NCI-H524 treated with DMSO at 0.1 percent for 48 hours (cell line): ENCODE measurements at places on chromosomes 12 and 14.

DNA sequence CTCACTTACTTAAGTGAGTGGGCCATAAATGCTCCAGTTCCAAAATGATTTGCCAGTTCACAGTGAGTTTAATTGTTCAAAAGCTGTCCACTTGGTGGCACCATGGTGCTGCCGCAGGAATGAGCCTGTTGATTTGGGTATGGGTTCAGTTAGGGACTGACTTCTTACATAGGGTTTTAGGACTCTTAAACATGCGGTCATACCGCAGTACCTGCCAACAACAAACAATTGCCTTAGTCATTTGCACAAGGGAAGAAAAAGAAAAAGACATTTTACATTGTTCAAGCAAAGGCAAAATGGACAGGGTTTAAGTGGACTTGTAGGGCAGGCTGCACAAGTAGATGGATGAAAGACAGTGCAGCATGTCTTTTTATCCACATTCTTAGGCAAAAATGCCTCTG lies 80.0 kb upstream of the DBX2 start:
- DNase-seq, result peak; percentile 5

DNA sequence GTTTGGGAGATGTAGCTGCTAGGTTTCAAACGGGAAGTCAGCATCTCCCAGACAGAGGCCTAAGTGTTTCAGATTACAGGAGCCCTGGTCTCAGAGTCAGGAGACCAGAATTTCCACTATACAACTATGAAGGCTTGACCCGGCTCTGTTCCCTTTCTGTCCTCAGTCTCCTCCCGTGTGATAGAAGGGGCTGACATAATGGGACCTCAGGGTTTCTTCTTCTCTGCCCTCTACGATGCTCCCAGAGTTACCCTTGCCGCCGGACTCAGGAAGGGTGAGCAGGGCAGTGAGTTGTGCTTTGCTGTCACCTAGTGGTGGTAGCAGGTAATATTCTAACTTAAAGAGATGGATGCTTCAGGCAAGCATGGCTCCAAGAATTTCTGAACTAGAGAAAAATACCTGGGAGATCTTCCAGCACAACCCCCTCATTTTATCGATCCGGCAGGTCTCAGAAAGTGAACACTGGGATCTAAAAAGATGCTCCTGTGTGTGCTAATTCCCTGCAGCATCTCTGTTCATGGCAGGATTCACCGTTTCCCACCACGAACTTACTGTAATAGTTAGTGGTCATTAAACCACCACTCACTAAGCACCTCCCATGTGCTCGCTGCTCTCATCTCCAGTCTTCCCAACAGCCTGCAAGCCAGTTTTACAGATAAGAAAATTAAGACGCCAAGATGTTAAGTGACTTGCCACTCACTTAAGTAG lies 84.4 kb downstream of the VWF start:
- no peak for DNase-seq

DNA sequence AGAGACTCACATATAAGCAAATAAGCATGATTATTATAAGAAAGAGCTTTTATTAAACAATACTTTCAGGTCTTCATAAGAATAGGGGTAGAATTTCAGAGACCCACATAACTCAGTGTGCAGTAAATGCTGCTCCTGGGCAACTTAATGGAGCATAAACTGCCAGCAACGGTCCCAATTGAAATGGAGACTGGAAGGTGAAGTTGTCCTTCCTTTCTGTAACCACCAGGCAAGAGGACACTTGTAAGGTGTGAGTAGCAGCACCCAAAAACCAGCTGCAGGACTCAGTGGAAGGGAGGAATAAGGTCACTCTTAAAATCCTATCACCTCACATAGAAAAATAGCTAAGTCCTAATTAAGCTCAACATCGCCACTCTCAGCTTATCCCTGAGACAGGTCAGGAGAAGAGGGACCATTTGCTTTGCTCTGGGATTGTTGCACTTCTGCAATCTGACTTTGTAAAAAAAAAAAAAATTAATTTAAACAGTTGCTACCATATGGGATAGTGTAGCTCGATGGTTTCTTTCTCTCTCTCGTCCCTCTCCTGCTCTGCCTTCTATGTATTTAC lies 22.7 kb upstream of the LTA4H start:
- no peak for DNase-seq

DNA sequence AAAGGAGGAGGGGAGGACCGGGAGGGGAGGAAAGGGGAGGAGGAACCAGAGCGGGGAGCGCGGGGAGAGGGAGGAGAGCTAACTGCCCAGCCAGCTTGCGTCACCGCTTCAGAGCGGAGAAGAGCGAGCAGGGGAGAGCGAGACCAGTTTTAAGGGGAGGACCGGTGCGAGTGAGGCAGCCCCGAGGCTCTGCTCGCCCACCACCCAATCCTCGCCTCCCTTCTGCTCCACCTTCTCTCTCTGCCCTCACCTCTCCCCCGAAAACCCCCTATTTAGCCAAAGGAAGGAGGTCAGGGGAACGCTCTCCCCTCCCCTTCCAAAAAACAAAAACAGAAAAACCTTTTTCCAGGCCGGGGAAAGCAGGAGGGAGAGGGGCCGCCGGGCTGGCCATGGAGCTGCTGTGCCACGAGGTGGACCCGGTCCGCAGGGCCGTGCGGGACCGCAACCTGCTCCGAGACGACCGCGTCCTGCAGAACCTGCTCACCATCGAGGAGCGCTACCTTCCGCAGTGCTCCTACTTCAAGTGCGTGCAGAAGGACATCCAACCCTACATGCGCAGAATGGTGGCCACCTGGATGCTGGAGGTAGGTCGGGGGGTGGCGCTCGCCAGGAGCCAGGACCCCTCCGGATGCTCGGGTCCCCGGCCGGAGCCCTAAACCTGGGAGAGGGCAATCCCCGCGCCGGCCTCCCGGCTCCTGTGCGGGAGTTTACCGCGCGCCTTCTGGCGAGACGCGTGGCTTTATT lies at the start of gene CCND2:
CCND2 (plus strand) TSS at position 111 of the 744 bp plus-strand sequence; CDS start at position 390, 279 bp downstream.
- no peak for DNase-seq

DNA sequence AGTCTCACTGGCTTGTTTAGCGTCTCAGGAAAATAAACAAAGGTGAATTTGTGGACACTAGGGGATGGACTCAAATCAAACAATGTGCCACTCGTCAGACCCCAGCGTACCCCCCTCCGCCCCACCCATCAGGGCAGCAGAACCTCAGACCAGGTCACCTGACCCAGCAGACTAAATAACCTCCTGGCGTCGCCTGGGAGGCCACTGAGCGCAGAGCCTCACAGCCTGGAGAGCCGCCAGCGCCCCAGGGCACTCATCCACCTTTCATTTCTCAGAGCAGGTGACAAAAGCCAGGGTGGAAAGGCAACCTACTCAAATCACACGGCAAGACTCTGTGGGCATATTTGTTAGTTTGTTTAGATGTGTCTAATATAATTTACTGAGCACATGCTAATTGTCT lies 100.9 kb downstream of the DICER1 start:
- DNase-seq, result no peak

DNA sequence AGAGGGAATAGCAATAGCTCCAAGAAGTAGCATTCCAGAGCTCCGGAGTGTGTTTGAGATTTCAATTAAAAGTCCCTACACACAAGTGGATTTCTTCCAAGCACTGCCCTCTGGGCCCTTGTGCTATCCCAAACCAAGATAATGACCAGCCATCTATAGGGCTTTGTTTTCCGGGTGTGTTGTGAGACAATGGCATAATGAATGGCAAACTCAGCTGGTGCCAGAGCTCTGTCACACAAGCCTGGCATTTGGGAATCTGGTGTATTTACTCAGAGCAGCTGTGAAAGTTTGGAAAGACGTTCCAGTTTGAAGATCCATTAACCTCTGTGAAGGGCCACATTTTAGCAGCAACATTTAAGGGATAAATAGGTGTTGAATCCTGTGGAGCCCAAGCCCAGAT lies 61.2 kb upstream of the TMTC2 start:
- no peak for DNase-seq
